ENCODE measurements at places on chromosomes 4 and X. TPM values are rescaled to one million over a fixed set of nuclear protein-coding genes. Genes with fewer than 3 reads are reported as not detected.

DNA sequence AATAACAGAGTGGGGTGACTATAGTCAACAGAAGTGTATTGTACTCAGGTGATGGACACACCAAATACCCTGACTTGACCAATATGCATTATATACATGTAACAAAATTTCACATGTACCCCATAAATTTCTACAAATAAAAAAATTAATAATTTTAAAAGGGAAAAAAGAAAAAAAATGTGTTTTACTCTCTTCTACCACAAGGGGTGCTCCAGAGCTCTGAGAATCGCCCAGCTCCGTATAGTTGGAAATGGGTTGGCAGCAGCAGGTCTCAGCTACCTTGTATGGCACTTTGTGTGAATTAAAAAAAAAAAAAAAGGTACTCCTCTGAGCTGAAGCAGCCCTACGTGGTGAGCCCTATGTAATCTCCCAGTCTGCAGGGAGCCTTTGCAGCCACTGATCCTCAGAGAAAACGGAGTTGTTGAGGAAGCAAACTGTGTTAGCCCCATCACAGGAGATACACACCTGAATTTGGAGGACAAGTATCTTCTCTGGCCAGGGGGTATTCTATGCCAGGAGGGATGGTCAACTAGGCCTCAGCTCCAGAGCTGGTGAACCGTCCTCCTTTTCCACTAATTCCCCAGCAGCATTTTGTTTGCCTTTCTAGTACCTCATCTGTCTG is 17.2 kb upstream of the POLA1 start:
- no peak for DNase-seq

- no peak for DNase-seq
Measured at GRCh38 chr4:48767055-48767929, 12.8 kb downstream of the FRYL start.

DNA sequence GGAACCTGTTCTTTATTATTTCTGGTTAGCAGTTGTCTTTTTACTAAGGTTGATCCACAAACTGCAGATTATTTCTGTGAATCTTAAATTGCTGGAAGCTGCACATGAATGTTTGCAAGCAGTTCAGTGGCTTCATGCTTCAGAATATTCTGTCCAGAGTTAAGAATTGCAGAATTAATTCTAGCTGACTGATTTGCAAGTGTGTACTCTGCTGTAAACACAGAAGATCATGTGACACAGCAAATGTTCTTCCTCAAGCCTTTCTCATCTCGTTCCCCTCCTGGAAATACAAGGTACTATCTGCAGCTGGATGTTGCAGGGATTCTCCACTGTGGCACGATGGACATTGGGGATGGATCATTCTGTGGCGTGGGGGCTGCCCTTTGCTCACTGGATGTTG is 16.8 kb upstream of the CLTRN start:
- DNase-seq, result no peak

GRCh38 chr4:79747252-79747651 is 325.8 kb downstream of the ANTXR2 start:
- DNase-seq, result no peak

DNA sequence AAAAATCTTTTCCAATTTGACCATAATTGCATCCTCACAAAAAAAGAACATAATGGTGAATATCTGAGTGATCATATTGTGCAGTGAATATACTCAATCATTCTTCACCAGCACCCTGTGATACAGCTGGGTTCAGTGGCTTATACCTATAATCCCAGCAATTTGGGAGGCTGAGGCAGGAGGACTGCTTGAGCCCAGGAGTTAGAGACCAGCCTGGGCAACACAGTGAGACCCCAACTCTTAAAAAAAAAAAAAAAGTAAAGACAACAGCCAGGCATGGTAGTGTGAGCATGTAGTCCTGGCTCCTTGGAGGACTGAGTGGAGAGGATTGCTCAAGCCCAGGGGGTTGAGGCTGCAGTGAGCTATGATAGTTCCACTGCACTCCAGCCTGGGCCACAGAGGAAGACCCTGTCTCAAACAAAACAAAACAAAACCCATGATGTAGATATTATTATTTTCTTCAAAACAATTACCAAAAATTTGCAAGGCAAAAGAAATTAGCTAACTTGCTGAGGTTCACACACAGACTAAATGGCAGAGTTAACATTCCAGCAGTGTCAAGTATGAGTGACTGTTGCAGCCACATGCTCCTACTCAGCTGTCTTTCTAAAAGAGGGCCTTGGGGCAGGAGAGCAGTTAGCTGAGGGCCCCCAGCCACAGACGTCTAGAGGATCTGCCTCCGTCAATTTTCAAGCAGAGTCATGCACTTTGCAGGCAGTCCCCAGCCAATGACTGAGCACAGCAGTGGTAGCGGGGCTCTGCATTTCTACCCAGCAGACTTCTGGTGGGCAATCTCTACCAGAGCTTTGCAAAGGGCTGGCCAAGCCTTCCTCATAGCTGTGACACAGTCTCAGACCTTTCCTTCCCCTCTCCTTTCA is 33.4 kb downstream of the ADGRA3 start:
- no peak for DNase-seq

- DNase-seq, result no peak
Measured at GRCh38 chr4:86686741-86687140, 92.6 kb downstream of the PTPN13 start.

- no peak for DNase-seq
Measured at GRCh38 chrX:120664081-120664480, 34.2 kb upstream of the C1GALT1C1 start.

DNA sequence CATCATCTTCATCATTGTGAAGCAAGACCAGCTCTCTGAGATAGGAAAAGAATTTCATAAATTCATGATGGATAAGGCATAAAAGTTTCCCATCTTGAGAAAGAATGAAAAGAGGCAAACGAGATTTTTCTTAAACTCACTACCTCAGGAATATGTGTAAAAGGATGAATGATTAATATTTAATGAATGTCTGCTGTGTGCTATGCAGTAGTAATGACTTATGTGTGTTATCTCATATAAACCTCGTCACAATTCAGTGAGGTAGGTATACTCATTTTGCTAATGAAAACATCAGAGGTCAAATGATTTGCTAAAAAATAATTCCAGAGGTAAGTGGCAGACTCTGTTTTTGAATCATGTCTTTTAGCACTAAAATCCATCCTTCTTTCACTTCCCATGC is 42.6 kb upstream of the GYPA start:
- no peak for DNase-seq

GRCh38 chr4:88217169-88217568 is 58.7 kb upstream of the ABCG2 start:
- no peak for DNase-seq

DNA sequence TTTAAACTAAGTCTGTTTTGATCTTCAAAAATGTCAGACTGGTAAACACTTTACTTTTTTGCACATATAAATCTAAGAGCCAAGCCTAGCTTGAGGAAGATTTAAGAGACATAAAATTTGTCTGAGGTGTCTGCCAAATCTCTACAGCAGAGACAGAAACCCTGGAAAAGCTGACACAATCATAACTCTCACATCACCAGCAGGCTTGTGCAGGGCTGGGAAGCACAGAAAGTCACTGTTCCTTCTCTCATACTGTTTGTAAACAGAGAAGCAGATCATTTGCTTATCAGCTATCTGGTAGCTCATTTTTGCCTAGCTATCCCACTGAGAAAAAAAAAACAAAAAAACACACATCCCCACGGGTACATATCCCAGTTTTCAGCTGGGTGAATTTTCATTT is 7.0 kb downstream of the ENOX2 start:
- no peak for DNase-seq

DNA sequence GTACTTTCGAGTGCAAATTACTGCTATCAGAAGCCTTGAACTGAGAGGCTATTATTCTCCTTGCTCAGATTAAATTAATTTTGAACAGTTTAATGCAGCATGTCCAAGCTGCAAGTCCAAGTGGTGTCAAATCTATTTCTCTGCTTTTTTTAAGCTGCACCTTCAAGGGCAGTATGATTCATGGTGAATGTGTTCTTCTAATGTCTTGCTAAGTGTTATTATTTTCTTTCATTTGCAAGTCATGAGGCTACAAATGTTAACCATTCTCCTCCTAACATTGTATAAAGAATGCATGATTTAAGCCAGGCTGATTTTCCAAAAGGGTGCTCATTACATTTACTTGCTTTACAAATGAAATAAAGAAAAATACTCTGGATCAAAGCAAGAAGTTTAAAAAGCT is 200.4 kb downstream of the TEX13C start:
- DNase-seq, result no peak

- no peak for DNase-seq
Measured at GRCh38 chr4:153611679-153612078, 72.4 kb upstream of the TLR2 start.

- DNase-seq, result no peak
Measured at GRCh38 chrX:110086916-110087484, 84.1 kb downstream of the TMEM164 start.

GRCh38 chr4:186946682-186947294 is 223.1 kb upstream of the FAT1 start:
- DNase-seq, result no peak

DNA sequence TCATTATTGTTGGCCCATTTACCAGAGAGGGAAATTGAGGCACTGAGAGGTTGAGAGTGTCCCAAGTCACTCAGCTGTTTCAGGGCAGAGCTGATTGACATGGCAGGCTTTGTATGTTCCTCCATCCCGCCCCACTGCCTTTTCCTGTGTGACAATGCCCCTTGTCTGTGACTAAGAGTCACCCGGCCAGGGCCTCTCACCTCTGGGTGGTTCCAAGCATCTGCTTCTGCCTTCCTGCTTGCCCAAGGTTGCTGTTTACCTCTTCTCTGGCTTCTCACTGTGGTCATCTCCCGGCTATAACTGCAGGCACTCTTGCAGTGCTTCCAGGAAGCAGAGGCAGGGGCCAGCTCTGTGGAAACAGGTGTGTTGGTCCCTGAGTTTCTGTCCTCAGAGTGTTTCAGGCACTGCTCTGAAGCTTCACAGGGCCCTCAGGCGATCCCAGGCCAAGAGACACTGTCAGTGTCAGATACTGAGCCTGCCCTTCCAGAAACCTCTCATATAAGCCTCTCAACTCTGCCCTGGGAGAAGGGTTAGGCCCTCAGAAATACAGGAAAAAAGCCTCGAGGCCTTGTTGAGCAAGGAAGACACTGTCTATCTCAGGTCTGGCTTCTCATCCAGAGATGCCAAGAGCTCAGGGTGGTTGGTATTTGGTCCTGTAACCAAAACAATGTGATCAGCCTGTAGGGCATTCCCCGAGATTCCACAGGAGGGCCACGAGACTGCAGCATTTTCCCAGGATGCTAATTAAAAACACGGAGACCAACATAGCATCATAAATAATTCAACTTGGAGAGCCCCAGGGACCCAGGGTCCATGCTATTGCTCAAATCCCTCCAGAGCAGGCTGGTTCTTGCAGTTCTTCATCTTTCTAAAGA is 42.0 kb upstream of the PROM1 start:
- DNase-seq, result no peak

DNA sequence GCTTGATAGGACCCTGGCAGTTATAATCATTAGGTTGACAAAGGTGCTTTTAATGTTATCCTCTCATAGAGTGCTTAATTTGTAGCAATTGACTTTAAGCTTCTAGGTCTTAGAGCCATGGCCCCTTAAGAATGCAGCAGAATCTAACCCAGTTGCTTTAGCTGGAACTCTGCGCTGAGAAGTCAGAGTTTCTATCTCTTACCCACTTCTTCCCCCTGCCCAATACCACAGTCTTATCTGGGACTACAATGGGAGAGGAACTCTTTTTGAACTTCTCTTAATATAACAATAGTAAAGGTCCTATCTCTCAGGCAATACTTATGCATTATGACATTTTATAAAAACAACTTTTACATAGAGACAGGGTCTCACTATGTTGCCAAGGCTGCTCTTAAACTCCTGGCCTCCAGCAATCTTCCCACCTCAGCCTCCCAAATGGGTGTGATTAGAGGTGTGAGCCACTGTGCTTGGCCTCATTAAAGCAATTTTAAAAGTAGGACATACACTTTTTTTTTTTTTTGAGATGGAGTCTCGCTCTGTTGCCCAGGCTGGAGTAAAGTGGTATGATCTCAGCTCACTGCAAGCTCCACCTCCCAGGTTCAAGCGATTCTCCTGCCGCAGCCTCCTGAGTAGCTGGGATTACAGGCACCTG is 1.8 kb downstream of the TLR10 start:
- no peak for DNase-seq

- DNase-seq, result no peak
Measured at GRCh38 chr4:111618908-111619307, 526.3 kb upstream of the FAM241A start.

GRCh38 chrX:37986893-37987292 is 19.5 kb upstream of the SYTL5 start:
- DNase-seq, result no peak

GRCh38 chr4:143348233-143349077 is 11.8 kb downstream of the GAB1 start:
- DNase-seq, result no peak

GRCh38 chr4:130393642-130394041 is 1297.7 kb downstream of the C4orf33 start:
- no peak for DNase-seq

Gene SEC31A
- total RNA-seq, result 183 TPM

Gene MTMR8
- 1.9 TPM for total RNA-seq

Gene OCIAD1
- total RNA-seq, result 101 TPM

Gene ETDC
- total RNA-seq, result not detected

Gene SHOX
- not detected for total RNA-seq

Gene ESX1
- total RNA-seq, result not detected

Gene FOXR2
- not detected for total RNA-seq

Gene TNMD
- total RNA-seq, result not detected

Gene FMR1NB
- total RNA-seq, result not detected

Gene RNF175
- total RNA-seq, result 0.12 TPM

Gene GUCY1A1
- total RNA-seq, result 63.1 TPM

Gene RHOXF2
- not detected for total RNA-seq

Gene RADX
- total RNA-seq, result 3.7 TPM

Gene PAGE5
- total RNA-seq, result not detected

Gene TMPRSS11A
- total RNA-seq, result not detected

Gene DUSP21
- not detected for total RNA-seq
